ENCODE measurements at places on chromosomes 6 and 20.
A peak's percentile ranks its signal among the peaks of the same experiment; 100 is the strongest.

DNA sequence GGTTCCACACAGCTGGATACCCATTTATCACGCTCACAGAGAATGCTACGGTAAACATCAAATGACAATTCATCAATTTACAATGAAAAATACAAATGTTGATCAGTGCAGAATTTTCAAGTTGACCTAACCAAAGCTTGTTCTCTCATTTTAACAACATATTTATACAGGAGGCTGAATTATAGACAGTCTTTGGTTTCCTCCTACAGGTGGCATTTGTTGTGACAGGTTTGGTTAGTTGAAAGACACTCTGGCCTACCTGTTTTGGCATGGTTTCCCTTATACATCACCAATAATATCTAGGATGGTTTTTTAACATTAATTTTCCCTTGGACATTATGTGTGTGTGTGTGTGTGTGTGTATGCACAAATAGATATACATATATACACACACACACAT lies 642.5 kb upstream of the MMS22L start:
- DNase-seq, result no peak
- no peaks in the 10 kb centered on the region for H3K4me1 ChIP-seq
- H3K27me3 ChIP-seq, result no peaks in the 10 kb centered on the region
- H3K27ac ChIP-seq, result no peak overlapping the region
- H3K36me3 ChIP-seq, result no peaks in the 10 kb centered on the region

DNA sequence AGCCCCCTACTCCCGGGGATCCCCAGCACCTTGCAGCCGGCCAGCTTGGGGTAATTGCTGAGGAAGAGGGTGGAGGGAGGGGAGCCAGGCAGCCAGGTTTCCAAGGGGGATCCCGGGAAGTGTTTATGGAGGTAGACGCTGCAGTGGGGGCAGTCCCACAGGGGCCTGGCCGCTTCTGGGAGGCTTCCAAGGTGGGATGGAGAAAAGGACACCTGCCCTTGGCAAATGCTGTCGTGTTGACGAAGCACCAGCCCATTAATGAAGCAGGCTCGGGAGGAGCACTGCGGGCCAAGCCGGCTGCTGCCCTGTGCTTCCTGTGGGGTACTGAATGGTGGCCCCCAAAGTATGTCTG lies 82.4 kb downstream of the TMEM242 start:
- no peak for DNase-seq
- H3K4me3 ChIP-seq, result no peak overlapping the region
- H3K36me3 ChIP-seq, result peaks cover 6% of the 10 kb centered on the region
- H3K4me1 ChIP-seq, result peaks cover 27% of the 10 kb centered on the region
- peaks cover 16% of the 10 kb centered on the region for H3K27me3 ChIP-seq

DNA sequence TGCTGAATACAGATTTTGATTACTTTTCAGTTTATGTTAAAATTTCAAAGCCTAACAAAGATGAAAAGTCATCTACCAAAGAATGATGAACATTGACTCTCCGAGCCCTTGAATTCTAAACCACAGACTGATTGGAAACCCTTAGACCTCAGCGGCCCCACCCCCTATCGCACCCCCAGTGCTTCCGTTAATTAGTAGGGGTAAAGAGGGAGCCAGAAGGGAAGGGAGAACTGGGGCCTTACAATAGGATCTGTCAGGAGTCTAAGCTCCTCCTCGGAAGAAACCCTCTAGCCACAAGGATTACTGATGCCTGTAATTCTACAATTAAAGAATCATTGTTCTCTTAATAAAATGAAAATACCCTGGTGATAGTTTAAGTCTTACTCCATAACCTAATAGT lies 79.7 kb upstream of the JARID2 start:
- H3K4me3 ChIP-seq, result no peak overlapping the region
- peaks cover 7% of the 10 kb centered on the region for H3K27me3 ChIP-seq
- H3K36me3 ChIP-seq, result no peaks in the 10 kb centered on the region
- H3K27ac ChIP-seq, result no peak overlapping the region

DNA sequence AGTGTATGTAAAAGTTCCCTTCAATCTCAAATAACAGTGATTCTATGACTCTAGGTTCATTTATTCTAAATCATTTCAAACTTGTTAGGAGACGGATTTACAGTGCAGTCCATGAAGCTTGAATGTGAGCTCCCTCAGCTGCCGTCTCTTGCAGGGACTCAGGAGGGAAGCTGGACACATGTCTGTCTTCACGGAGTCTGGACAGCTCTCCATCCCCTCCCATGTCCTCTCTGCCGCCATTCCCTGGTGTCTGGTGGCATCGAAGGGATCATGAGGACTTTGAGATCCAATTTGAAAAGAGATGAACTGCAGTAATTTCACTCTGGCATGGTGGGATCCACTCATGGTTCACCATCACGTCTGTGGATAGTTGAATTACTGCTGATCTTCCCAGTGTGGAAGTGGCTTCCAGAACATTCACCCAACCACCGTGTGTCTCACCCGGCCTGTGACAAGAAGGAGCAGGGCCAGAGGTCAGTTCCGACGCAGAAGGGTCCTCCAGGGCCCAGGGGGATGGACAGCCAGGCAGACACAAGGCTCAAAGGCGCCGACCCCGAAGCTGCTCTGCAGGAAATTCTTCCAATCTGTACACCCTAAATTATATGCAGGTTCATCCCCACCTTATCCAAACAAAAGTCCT lies 370.1 kb downstream of the THBS2 start:
- H3K27ac ChIP-seq, result no peak overlapping the region
- H3K4me1 ChIP-seq, result no peaks in the 10 kb centered on the region
- DNase-seq, result no peak
- H3K36me3 ChIP-seq, result peaks cover 4% of the 10 kb centered on the region
- no peak overlapping the region for H3K4me3 ChIP-seq
- peaks cover 7% of the 10 kb centered on the region for H3K27me3 ChIP-seq

DNA sequence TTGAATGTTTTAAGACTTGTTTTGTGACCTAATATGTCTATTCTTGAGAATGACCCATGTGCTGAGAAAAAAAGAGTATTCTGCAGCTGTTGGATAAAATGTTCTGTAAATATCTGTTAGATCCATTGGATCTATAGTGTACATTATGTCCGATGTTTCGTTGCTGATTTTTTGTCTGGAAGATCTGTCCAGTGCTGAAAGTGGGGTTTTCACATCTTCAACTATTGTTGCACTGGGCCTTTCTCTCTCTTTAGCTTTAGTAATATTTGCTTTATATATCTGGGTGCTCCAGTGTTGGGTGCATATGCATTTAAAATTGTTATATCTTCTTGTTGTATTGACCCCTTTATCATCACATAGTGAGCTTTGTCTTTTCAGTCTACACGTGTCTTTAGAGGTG lies 5.7 kb upstream of the SIRPB2 start:
- H3K27ac ChIP-seq, result no peak overlapping the region
- H3K27me3 ChIP-seq, result peaks cover 1% of the 10 kb centered on the region
- H3K4me3 ChIP-seq, result no peak overlapping the region
- no peaks in the 10 kb centered on the region for H3K4me1 ChIP-seq
- no peaks in the 10 kb centered on the region for H3K36me3 ChIP-seq

DNA sequence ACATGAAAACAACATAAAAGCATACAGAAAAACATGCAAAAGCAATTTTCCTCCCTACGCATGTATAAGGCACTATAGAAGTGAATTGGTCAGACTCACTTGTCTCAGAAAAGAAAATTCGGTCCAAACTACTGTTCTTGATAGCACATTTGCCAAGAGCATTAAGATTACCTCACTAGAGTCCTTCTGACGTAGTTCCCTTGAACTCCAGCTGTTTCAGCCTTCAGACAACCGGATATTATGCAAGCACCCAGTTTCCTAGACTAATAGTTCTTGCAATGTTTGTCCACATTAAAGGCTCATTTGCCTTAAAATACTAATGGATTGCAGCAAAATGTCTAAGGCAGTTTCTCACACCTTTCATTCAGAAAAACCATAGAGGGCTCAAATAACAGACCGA lies 2.5 kb upstream of the CASS4 start:
- peaks cover 2% of the 10 kb centered on the region for H3K27me3 ChIP-seq
- H3K4me1 ChIP-seq, result no peaks in the 10 kb centered on the region
- H3K27ac ChIP-seq, result no peak overlapping the region
- H3K36me3 ChIP-seq, result no peaks in the 10 kb centered on the region

GRCh38 chr20:46322641-46323040 lies 14.3 kb upstream of the CDH22 start:
- no peak overlapping the region for H3K4me3 ChIP-seq
- DNase-seq, result no peak
- H3K36me3 ChIP-seq, result no peaks in the 10 kb centered on the region
- peaks cover 3% of the 10 kb centered on the region for H3K4me1 ChIP-seq
- peaks cover 6% of the 10 kb centered on the region for H3K27me3 ChIP-seq

DNA sequence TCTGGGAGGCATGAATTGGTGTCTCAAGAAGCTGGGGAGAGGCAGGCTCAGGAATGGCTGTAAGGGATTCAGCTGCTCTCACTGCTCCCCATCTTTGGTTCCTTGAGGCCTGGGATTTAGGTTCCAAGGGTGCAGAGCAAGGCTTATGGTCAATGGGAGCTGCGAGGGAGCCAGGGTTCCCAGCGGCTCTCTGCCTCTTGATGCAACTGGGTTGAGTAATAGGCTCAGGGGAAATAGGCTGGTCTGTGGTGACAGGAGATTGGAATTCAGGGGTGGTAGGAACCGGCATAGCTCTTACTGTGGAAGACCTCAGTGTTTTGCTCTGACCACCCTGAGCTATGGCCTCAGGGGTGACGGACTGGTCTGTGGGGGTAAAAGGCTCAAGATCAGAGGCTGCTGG lies 13.0 kb upstream of the NRM start:
- H3K4me3 ChIP-seq, result no peak overlapping the region
- peaks cover 8% of the 10 kb centered on the region for H3K27me3 ChIP-seq
- H3K36me3 ChIP-seq, result peaks cover 9% of the 10 kb centered on the region
- DNase-seq, result no peak
- H3K4me1 ChIP-seq, result no peaks in the 10 kb centered on the region
- no peak overlapping the region for H3K27ac ChIP-seq

GRCh38 chr6:62217866-62218265 lies 68.2 kb downstream of the KHDRBS2 start:
- H3K36me3 ChIP-seq, result no peaks in the 10 kb centered on the region
- DNase-seq, result no peak
- no peaks in the 10 kb centered on the region for H3K27me3 ChIP-seq
- no peak overlapping the region for H3K4me3 ChIP-seq
- no peaks in the 10 kb centered on the region for H3K4me1 ChIP-seq

DNA sequence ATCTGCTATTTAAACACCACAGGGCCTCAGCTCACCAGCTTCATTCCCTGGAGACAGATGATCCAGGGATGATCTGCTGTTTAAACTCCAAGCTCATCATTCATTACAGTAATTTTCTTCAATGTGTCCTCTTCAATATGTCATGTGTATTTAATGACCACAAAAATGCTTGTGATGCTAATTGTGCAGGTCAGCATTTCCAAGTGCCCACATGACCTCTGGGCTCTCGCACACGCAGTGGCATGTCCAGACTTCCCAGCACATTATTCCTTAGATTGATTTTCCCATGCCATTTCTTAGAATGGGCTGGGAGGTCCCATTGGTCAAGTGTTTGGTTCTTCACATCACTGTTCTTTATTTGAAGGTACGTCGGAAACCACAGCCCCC lies 434.4 kb downstream of the HAO1 start:
- H3K4me3 ChIP-seq, result no peak overlapping the region
- no peak for DNase-seq
- H3K27ac ChIP-seq, result no peak overlapping the region
- H3K27me3 ChIP-seq, result no peaks in the 10 kb centered on the region
- H3K36me3 ChIP-seq, result no peaks in the 10 kb centered on the region

GRCh38 chr6:167153521-167153959 lies 4.2 kb downstream of the GPR31 start:
- H3K4me3 ChIP-seq, result no peak overlapping the region
- no peaks in the 10 kb centered on the region for H3K36me3 ChIP-seq
- peaks cover 2% of the 10 kb centered on the region for H3K27me3 ChIP-seq
- H3K4me1 ChIP-seq, result peaks cover 3% of the 10 kb centered on the region
- DNase-seq, result no peak

- no peak overlapping the region for H3K27ac ChIP-seq
- H3K27me3 ChIP-seq, result peaks cover 13% of the 10 kb centered on the region
- peaks cover 26% of the 10 kb centered on the region for H3K4me1 ChIP-seq
- no peak for DNase-seq
Observed at GRCh38 chr20:829551-829950, 4.0 kb upstream of the FAM110A start.

DNA sequence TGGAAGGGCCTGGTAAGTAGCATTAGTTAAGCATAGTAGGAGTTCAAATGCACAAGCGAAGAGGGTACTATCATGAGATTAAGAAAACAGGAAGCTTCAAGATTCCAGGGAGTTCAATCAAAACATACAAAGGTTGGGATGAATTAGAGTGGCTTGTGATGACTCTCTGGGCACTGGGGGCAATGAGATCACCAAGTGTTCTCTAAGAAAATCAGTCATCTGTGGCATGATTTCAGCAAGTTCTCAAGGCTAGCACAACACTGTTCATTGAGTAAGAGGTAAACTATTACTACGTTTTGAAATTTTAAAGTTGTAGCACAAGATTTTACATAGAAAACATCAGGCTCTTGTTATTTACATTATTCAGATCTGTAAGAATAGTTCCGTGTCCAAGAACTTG lies 139.7 kb upstream of the FLRT3 start:
- H3K4me3 ChIP-seq, result no peak overlapping the region
- no peaks in the 10 kb centered on the region for H3K27me3 ChIP-seq
- no peaks in the 10 kb centered on the region for H3K36me3 ChIP-seq

- peaks cover 4% of the 10 kb centered on the region for H3K27me3 ChIP-seq
- no peak for DNase-seq
- no peak overlapping the region for H3K4me3 ChIP-seq
- H3K4me1 ChIP-seq, result no peaks in the 10 kb centered on the region
- no peaks in the 10 kb centered on the region for H3K36me3 ChIP-seq
- peak overlapping the region; percentile 55 for H3K27ac ChIP-seq
Observed at GRCh38 chr6:140897804-140898573, 1234.7 kb upstream of the GJE1 start.

DNA sequence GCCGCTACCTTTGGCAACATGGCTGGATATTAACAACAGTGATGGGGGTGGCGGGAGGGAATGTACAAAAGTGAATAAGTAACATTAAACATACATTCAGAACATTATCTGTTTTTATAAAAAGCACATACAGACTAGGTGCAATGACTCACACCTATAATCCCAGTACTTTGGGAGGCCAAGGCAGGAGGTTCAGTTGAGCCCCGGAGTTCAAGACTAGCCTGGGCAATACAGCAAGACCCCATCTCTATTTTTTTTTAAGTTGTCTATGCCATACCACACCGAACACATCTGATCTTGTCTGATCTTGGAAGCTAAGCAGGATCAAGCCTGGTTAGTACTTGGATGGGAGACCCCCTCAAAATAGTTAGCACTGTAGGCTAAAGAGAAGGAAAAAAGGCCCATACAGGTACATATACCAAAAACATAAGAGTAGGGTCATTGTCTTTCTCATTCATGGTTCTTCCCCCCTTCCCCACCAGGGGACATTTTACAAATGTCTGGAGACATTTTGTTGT lies 1.7 kb upstream of the HCK start:
- H3K4me1 ChIP-seq, result no peaks in the 10 kb centered on the region
- H3K36me3 ChIP-seq, result peaks cover 7% of the 10 kb centered on the region
- H3K27me3 ChIP-seq, result peaks cover 21% of the 10 kb centered on the region

DNA sequence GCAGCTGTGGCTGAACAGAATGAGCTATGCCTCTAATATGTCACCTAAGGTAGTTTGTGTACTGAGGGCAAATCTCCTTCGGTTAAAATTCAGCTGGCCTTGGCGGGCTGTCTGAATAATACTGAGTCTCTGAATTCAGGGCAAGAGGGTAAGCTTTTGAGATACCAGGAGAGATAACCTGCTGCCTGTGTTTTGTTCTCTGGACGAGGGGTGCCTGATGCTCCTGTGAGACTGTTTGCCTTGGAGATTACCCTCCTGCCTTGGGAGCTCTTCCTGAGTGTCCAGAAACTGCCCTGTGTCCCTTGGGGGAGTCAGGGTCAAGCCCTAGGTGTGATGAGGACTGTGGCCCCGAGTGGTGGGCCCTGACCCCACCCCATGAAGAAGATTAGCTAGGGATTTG lies 282.9 kb downstream of the KIF16B start:
- H3K4me3 ChIP-seq, result no peak overlapping the region
- no peak overlapping the region for H3K27ac ChIP-seq
- no peaks in the 10 kb centered on the region for H3K36me3 ChIP-seq
- DNase-seq, result no peak
- H3K27me3 ChIP-seq, result no peaks in the 10 kb centered on the region

All from glutamatergic neuron (in vitro differentiated cells).